ENCODE measurements at places on chromosomes 1 and 21.

- DNase-seq: no peak
Measured at GRCh38 chr21:38777531-38777930, 28.2 kb upstream of the ETS2 start.

- no peak for DNase-seq
Measured at GRCh38 chr1:213513006-213513405, 462.0 kb downstream of the RPS6KC1 start.

GRCh38 chr21:33924766-33925100 lies 9.1 kb upstream of the ATP5PO start:
- no peak for DNase-seq

GRCh38 chr1:60394436-60394835 lies 320.9 kb upstream of the C1orf87 start:
- no peak for DNase-seq

DNA sequence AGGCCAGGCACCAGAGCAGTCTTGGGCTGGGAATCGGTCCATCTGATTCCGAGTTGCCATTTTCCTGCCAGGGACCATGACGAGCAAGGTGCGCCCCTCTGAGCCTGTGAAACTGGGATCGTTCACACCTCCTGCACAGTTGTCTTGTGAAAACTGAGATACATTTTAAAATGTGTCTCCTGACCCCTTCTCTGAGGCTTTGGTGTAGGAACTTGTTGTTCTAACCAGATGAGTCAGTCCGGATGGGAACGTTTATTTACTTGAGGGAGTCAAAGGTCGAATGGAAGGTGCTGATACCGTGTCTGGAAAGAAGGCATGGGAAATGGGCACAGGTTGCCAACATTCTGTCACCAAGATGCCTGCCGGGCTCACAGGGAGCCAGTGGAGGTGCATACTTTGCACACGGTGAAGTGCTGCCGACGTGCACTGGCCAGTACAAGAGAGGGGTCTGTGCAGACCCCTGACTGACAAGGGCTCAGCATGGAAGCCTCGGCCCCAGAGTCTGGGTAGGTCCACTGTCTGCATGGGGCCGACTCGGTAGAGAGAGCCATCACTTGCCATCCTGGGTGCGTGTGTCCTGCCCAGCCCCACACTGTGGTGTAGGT lies 7.4 kb upstream of the KCNN3 start:
- DNase-seq: no peak

GRCh38 chr1:228842094-228842775 lies 107.0 kb downstream of the RHOU start:
- no peak for DNase-seq

DNA sequence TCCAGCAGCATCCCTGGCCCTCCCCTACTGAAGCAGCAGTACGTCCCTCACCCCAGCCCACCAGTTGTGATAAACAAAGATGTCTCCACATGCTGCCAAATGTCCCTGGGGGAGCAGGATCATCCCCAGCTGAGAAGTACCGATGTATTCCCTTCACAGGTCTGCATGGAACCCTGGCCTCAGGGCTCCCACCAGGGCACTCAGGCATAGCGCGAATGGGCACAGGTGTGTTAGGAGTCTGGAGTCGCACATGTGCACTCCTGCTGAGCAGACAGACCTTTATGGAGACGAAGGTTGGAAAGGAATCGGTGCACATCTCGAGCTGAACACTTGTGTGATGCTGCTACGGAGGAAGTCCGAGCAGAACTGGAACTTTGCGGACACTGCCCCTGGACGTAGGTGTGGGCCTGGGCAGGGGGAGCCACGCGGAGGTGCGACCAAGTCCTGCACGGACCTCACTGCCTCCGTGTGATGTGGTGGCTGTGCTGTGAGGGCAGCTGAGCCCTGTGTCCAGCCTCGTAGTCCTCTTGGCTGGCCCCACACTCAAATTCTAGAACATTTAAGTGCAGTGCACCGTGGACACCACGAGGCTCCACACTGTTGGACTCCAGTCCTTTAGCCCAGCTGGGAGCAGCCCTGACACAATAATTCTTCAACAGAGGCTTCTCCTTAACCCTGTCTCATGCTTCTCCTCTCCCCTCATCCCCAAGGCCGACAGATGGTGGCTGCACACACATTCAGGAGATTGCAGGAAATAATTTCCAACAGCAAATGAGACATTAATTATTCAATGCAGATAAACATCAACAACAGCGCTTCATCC lies 43.4 kb downstream of the RSPH1 start:
- DNase-seq: no peak

DNA sequence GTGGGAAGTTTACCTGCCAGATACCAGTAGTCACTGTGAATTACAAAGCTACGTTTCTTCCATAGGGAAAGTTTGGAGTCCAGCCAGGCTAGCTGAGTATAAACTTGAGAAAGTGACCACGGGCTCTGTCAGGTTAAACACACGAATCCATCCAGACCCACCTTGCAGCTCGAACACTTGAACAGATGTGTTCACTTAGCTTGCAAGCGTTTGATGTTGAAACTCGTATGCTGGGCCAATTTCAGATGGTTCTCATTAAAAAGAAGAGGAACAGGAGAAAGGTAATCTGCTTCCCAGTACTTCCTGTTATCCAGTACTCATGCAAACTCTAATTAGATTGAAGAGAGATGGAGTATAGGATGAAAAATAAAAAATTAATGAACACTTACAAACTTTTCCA lies 636.4 kb downstream of the SMYD3 start:
- no peak for DNase-seq

Measured in activated CD4-positive, alpha-beta T cell treated with anti-CD3 and anti-CD28 coated beads for 36 hours (primary cell).